Mammary epithelial cell (primary cell): ENCODE measurements at places on chromosomes 16 and 17. TPM values are rescaled to one million over a fixed set of nuclear protein-coding genes. Genes with fewer than 3 reads are reported as not detected.

ITGAL gene
- total RNA-seq = not detected

AANAT gene
- total RNA-seq = not detected in 2 replicates

TTLL6 gene
- not detected for total RNA-seq

SDF2 gene
- 37.8 TPM for total RNA-seq

KRT24 gene
- total RNA-seq = not detected
